Dorsolateral prefrontal cortex (tissue), 122 donors: ENCODE measurements at places on chromosomes 12 and 14.

GRCh38 chr14:48628870-48629269 is 953.5 kb upstream of the MDGA2 start:
- no peak for DNase-seq

- DNase-seq: no peak
Measured at GRCh38 chr12:111287125-111287900, 81.6 kb downstream of the PHETA1 start.

DNA sequence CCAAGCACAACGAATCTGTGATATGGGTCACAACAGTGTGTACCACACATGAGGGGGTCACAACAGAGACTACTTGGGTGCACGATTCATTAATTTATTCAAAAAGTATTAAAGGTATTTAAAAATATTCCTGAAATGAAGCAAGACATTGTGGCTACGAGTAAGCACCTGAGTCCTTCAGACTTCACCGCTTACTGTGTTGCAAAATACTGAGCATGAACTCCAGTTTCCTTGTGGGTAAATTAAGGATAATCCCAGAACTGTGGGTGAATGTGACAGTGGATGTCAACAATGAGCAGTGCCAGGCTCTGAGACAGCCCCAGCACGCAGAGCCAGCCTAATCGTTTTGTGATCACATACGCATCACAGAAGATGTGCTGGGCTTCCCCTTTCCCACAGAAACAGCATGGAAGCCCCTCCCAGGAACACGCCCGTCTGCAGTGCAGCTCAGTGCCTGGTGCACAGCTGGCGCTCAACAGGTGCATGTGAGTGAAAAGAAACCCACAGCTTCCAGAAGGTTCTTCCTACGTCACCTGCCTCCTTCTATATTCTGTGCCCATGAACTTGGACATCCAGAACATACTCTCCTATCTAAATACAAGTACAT is 29.1 kb downstream of the CDC42BPB start:
- DNase-seq: no peak

DNA sequence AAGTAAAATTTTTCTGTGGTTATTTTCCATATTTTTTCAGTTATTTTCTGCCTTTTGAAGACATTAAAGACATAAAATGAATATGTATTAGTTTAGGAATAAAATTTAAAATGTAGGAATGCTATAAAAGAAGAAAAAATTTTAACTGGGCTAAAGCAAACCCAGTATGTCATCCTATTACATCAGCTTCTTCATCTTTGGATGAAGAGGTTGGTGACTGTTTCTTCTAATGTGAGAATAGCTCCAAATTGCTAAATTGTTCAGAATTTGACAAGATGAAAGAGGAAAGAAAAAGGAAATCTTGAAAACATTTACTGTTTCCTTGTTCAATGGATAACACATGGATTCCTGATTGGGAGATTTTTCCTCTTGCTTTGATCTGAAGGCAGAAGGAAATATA is 52.7 kb upstream of the PZP start:
- no peak for DNase-seq

DNA sequence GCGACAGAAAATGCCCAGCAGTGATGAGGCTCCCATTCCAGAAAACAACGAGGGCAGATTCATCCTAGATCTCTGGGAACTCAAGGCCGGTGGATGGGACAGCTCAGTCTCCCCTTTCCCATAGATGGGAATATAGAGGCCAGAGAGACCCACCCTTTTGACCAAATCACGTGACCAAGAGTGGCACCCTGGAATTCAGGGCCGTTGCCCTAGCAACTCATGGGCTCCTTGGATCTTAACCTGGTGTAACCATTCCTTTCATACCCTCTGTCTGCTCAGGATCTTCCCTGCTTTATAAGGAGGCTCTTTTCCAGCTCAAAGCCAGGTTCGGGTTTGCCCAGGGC is 8.4 kb upstream of the LRTM2 start:
- no peak for DNase-seq

DNA sequence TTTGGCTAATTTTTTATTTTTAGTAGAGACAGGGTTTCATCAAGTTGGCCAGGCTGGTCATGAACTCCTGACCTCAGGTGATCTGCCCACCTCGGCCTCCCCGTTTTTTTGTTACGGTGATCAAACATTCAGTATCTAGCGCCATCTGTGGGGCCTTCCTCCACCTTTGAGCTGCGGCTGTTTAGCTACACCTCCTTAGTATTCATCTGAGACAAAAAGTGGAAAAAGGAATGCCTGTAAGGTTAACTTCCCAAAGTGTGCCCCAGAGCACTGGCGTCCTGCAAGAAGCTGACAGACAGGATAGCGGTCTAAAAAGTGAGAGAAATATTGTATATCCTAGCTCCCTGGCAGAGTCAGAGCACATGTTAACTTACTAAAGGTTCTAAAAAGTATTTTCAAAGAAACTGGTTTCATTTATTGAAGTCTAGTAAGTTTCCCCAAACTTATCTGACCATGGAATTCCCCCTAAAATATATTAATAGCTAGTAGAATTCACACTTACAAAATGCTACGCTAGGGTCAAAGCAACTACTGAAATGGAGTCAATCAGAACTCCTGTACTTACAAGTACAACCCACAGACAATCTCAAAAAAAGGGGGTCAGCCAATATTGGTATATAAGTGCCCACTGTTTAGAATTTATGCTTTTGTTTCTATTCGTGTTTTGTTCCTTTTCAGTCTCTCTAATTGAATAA is 59.1 kb downstream of the DUSP16 start:
- no peak for DNase-seq

DNA sequence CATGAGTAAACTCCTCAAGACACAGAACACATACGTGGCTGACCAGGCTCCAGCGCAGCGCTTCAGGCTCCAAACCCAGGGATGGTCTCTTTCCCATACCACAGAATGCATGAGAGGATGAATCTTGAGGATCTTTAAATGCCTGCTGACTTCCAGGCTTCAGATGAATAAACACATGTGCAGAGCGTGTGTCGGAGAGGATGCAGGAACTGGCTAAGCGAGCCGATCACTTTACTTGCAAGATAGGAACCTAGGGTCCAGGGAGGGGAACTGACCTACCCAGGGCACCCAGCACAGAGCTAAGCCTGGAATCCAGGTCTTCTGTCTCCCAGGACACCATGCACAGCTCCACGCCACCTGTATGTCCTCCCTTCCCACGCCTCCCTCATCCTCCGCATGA is 209.8 kb downstream of the BCL11B start:
- DNase-seq: no peak

GRCh38 chr14:23119363-23120327 is 590 bp upstream of the CEBPE start:
- DNase-seq: no peak

- DNase-seq: no peak
Measured at GRCh38 chr12:53380794-53381730, 1.1 kb downstream of the SP1 start.

GRCh38 chr12:44837114-44837755 is 38.9 kb downstream of the NELL2 start:
- no peak for DNase-seq

DNA sequence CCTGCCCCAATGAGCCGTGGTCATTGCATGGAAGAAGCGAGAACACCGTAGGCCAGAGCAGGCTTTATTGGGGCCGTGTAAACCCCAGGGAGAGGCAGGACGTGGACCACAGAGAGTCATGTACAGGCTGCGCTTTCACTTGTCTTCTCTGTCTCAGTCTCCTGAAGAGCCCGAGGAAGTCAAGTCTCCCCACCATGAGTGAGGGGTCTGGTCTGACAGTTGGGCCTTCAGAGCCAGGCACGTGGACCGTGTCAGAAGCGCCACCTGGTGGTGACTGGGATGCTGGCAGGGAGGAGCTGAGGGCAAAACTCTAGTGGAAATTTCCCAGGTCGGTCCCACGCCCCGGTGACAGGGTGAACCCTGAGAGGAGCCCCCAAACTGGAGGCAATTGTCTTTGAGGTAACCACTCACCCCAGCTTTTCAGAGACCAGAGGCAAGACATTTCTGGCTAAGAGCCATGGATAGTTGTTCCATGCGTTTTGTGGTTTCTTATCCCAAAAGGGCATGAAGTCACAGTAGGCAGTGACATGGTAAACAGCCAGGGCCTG is 17.4 kb downstream of the RPS6KL1 start:
- peak; percentile 76 for DNase-seq

DNA sequence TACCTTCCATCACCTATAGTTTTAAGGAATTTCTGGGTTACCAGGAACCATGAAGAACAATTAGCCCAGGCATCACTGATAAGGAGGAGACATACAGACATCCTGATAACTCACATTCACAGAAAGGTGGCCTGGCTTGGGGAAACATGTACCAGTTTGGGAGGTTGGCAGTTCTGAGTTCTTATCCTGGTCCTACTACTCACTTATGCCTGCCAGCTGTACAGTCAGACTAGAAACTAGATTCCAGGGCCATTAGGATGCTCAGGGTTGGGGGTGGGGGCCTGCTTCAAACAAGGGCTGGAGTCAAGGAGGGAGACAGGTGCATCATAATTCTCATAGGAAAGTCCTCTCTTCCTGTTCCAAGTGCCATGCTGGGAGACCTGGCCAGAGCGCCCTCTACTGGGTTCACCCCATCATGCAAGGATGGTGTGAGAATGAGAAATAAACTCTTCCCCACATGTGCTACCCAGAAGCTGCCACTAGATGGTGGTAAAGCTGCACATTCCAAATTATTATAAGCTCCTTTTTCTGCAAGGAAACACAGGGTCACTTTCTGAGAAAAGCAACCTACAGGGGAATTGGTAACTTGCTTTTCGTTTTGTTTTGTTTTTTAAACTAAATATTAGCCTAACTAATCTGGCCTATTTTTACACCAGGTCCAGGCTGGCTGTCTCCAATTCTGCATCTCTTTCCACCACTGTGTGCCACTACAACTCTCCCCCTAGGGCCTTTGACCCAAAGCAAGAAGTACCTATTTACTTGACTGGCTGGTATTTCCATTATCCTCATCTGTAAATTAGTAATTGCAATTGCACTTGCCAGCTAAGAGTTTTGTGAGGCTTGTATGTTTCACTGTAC is 14.5 kb downstream of the OAS2 start:
- no peak for DNase-seq

DNA sequence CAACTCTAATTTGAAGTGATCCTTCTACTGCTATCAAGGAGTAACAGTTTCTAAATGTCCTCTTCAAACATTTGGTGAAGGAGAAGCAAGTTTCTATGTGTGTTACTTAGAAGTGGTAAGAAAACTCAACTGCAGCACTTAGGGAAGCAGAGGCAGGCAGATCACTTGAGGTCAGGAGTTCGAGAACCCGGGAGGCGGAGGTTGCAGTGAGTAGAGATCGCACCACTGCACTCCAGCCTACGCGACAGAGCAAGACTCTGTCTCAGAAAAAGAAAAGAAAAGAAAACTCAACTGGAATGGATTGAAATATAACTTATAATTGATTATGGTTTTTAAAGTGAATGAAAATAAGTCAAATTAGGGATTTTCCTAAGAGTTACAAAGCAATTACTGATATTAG is 169.7 kb upstream of the ATP2B1 start:
- no peak for DNase-seq

DNA sequence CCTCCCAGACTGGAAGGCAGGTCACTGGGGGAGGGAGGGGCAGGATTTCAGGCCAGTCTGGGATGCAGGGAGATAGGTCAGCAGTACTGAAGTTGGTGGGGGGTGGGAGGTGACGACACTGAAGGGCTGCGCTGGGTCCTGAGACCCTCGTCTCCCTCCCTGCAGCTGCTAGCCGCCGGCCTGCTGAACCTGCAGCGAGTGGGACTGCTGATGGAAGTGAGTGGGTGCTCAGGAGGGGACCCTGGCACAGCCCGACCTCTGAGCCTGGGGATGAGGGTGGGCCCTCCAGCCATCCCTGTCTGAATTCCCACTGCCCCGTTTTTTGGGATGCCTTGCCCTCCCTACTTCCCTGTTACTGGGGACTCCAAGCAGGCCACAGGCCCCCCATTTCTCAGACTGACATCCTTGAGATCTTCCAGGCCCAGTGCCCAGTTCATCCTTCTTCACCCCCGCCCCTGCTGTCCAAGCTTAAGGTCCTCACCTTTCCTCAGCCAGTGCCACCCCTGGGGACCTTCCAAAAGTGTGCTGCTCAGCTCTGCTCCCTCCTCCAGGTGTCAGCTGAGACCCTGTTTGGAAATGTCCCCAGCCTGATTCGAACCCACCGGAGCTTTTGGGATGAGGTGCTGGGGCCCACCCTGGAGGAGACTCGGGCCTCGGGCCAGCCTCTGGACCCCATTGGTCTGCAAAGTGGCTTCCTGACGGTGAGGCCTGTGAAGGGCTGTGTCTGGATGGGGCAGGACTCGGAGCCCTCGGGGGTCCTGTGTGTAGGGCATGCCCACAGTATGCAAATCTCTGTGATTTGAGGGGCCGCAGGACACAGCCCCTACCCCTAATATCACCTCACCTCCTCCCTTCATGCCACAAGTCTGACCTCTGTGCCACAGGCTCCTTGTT is 5.5 kb downstream of the PLEKHG6 start:
- no peak for DNase-seq

GRCh38 chr14:37399517-37399916 is 195.5 kb downstream of the FOXA1 start:
- no peak for DNase-seq

DNA sequence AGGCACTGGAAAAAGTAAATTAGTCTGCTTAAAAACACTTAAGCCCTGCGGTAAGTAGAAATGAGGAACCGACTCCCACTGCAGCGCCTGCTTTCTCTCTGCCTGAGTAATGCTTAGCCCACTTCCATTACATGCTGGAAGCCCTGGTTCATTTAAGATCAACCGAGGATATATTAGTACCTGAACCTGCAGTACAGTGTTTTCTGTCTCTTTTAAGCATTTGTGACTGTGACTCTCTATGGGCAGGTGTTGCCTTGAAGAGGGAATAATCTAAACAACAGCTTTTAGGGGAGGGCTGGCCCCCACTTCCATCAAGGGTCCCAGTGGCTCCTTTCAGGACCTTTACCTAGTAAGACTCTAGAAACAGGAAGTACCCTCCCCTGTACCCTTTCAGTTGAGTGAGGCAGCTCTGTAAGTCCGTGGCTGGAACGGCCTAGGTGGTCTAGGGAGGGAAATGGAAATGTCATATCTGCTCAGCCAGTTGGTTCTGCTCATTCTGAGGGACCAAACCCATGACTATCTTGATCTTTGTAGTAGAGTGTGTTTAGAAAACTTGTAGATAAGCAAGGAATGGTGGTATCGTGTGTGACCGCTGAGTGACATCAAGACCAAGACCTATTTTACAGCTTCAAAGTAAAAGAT is 56.2 kb downstream of the FNTB start:
- DNase-seq: no peak

DNA sequence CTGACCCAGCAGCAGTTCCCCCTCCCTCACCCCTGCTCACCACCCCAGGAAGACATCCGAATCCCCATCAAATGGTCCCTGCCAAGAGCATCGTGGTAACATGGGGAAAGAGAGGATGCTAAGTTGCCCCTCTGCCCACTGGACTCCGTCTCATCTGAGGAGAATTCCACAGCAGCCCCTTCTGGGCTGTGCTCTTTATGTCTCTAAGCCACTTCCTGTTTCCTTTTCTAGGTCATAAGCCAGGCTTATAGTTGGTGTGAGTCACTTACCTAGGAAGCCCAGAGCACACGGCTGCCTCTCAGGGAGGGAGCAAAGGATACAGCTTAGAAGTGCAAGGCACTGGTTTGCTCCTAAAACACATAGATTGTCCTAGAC is 76.0 kb downstream of the VCPKMT start:
- DNase-seq: no peak
